ENCODE measurements at places on chromosomes 3 and 15. TPM values are rescaled to one million over a fixed set of nuclear protein-coding genes. Genes with fewer than 3 reads are reported as not detected.

Gene PHLDB2
- 47.4 TPM for total RNA-seq

Gene ZNF197
- 18.3 TPM for total RNA-seq

Gene EIF4E3
- total RNA-seq, result 1.2 TPM

Gene CLDN18
- total RNA-seq, result 0.12 TPM

Gene SLMAP
- 53.5 TPM for total RNA-seq

Gene C3orf70
- 1.4 TPM for total RNA-seq

Gene CKMT1B
- not detected for total RNA-seq

Gene NEO1
- 14.6 TPM for total RNA-seq

Gene CCK
- 0.62 TPM for total RNA-seq

Gene SERPINI2
- total RNA-seq, result not detected

Gene PDIA3
- total RNA-seq, result 160 TPM

Gene GRAMD2A
- total RNA-seq, result 0.33 TPM

Gene IRAK2
- total RNA-seq, result 4.9 TPM

Gene TMIE
- total RNA-seq, result under 0.01 TPM

Gene OR5K2
- not detected for total RNA-seq

Gene LRRIQ4
- total RNA-seq, result 0.11 TPM

Gene OXTR
- 12.1 TPM for total RNA-seq

Gene ACTC1
- total RNA-seq, result not detected

Gene MNS1
- total RNA-seq, result 1.5 TPM

Gene AADACL2
- total RNA-seq, result not detected

Gene GABRB3
- 2.7 TPM for total RNA-seq

Gene KLHL6
- under 0.01 TPM for total RNA-seq

Gene TARS3
- 11.0 TPM for total RNA-seq

Gene TICRR
- 3.2 TPM for total RNA-seq

Gene XRN1
- 44.4 TPM for total RNA-seq

Gene ITIH1
- total RNA-seq, result not detected

Gene PFKFB4
- total RNA-seq, result 14.4 TPM

Gene PTH1R
- 1.00 TPM for total RNA-seq

Gene TP63
- total RNA-seq, result under 0.01 TPM

Gene PLXNA1
- total RNA-seq, result 64.7 TPM

Gene GRK7
- total RNA-seq, result under 0.01 TPM

Gene EHHADH
- 5.6 TPM for total RNA-seq

Gene SLITRK3
- total RNA-seq, result under 0.01 TPM

Gene CCDC39
- total RNA-seq, result 0.12 TPM

Gene CSPG4
- total RNA-seq, result 122 TPM

Gene CHDH
- total RNA-seq, result 0.44 TPM

Gene NANOGP8
- total RNA-seq, result not detected

Gene SYNPR
- not detected for total RNA-seq

Gene AGBL1
- not detected for total RNA-seq

Gene TATDN2
- total RNA-seq, result 12.9 TPM

Gene MORC1
- not detected for total RNA-seq

Gene FBXO40
- under 0.01 TPM for total RNA-seq

Gene EPHB3
- total RNA-seq, result 8.5 TPM

Gene CA12
- 128 TPM for total RNA-seq

Gene TAGLN3
- 29.5 TPM for total RNA-seq

Gene ALDH1A3
- 54.7 TPM for total RNA-seq

Gene ULK4
- total RNA-seq, result 10.6 TPM

Gene TRIM69
- total RNA-seq, result 12.4 TPM

Gene SLC24A5
- total RNA-seq, result not detected

Gene PRSS50
- total RNA-seq, result 0.12 TPM

Gene GCNT3
- total RNA-seq, result 0.37 TPM

Gene GOLGA8G
- not detected for total RNA-seq

Gene NFKBIZ
- 27.3 TPM for total RNA-seq

Gene ZNF502
- total RNA-seq, result 5.8 TPM

Gene ZNF860
- 0.37 TPM for total RNA-seq

Gene TRPM1
- total RNA-seq, result not detected

Gene SCG3
- not detected for total RNA-seq

Gene AKAP13
- 93.7 TPM for total RNA-seq

Gene PLOD2
- 317 TPM for total RNA-seq

Data from uterine smooth muscle cell (primary cell).